Germinal center (tissue), 1 donor: ENCODE measurements at places on chromosomes 3 and 15.

- DNase-seq: no peak
These were observed 1.5 kb downstream of the ITGB5 start for GRCh38 chr3:124885466-124886167.

DNA sequence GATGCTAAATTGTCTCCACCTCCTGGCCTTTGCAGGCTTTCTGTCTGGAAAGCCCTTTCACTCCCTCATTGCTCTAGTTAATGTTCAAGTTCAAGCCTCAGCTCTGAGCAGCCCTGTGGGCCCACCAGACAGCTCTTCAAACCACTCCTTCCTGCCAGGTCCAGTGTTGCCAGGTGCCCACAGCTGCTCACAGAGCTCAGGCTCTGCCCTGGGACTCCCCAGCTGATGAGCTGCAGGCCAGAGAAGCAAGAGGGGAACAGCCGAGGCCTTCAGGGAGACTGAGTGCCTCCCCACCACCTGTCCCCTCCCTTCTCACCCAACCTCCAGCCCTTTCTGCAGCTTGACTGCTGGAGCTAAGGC, 1.3 kb upstream of the ZBTB47 start:
- DNase-seq: no peak

- no peak for DNase-seq
These were observed 150.5 kb upstream of the LPP start for GRCh38 chr3:188003188-188004171.

DNA sequence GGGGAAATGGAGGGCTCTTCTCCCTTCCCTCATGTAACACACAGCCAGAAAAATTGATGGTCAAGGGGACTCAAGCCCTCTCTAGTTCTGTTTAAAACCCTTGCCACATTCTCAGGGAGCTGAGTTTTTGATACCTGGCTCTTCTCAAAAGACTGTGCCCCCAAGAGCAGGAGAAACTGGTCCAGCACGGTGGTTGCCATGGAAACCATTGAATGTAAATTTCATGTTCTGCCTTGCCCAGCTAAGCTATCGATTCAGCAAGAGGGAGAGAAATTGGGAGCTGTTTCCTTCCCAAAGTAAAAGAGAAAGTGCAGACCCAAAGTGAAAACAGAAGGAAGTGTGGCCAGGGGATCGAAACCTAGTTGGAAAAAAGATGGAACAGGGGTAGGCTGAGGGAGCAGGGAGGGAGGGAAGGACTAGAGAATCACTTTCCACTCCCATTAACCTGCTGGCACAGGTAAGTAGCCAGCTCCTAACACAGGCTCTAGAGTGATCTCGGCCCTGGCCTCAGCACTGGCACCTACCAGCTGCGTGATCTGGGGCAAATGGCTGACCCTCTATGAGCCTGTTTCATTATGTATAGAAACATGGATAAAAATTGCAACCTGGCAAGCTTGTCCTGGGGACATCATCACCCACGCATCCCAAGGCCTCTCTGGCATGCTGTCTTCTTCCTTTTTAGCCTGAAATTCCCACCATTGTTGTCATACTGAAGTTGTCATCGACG, 140.9 kb downstream of the TPRA1 start:
- DNase-seq: no peak

- DNase-seq: no peak
These were observed 269.4 kb upstream of the RGMA start for GRCh38 chr15:93358166-93359059.

DNA sequence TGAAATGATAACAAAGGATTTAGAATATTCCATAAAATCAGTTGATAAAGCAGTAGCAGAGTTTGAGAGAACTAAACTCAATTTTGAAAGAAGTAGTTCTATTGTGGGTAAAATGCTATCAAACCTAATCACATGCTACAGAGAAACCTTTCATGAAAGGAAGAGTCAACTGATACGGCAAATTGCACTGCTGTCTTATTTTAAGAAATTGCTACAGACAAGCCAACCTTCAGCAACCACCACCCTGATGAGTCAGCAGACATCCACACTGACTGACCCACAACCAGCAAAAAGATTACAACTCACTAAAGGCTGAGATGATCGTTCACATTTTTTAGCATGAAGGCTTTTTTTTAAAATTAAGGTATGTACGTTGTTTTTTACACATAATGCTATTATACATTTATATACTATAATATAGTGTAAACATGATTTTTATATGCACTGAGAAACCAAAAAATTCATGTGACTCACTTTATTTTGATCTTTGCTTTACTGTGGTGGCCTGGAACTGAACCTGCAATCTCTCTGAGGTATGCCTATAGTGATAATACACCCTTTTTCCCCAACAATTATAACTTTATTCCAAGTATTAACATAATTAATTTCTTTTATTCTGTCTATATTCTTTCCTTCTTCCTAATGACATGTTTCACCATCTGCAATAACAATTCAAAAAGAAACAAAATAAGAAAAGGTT, 109.9 kb downstream of the TBC1D5 start:
- no peak for DNase-seq

DNA sequence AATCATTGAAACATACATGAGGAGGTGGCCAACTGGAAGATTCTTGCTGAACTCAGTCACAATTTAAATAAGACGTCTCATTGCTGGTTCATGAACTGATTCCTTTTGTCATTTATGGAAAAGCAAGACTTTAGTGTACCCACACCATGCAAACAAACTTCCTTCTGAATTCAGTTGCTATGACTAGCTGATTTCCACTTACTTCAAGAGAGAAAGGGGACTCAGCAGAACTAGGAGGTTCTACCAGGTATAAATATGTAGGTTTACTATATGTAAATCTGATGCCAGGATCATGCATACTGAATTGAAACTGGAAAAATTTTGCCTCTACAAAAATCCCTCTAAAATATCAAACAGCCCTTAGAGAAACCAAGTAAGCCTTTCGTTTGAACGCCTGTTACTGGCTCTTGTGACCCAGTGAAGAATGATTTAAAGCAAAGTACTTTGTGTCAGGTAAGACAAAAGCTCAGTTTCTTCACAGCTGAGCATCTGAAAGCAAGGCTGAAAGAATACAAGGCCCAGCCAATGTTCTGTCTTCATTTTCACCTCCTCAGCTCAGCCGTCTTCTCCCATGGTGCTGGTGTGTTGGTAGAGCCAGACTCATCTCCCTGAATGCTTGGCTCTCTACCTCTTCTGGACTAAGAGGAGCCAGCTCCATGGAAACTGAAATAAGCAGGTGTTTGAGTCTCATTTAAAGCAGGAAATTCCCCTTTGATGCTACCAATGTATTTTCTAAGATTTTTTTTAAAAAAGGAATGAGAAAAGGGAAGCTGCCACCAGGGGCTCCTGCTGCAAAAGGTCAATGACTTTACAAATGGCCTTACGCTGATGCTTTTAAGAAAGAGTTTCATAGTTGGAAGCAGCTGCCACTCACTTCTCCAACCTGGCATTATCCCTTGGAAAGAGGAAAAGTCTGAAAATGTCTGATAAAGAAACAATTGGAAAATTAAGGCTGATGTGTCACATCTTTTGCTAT, 301.6 kb downstream of the EFHB start:
- no peak for DNase-seq

- no peak for DNase-seq
These were observed 21.5 kb downstream of the SPESP1 start for GRCh38 chr15:68951813-68952212.

DNA sequence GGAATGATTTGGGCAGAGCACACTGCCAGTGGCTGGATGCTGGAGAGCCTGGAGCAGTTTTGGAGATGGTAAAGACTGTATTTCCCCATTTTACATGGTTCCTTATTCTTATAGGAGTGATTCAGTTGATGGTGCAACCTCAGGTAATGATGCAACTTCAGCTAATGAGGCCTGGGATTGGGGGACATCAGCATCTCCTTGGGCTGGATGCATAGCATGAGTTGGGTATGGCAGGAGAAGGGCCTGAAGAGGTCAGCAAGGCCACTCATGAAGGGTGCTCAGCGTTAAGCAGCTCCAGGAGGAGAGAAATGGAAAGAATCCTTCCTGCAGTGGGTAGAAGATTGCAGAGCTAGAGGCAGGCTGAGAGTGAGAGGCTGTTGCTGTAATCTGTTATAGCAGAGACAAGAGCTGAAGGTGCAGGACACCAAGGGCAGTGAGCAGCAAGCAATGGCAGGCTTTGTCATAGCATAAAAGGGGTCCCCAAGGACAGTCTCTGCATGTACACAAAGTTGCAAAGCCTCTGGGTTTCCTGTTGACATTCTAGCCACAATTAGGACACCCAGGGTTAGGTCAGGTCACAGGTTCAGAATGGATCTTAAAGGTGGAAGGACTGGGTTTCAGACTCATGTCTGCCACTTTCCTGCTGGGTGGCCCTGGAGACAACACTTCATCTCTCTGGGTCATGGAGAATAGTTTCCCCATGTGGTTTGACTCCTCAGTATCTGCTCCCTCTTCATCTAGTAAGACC, 29.5 kb upstream of the SNRK start:
- no peak for DNase-seq

DNA sequence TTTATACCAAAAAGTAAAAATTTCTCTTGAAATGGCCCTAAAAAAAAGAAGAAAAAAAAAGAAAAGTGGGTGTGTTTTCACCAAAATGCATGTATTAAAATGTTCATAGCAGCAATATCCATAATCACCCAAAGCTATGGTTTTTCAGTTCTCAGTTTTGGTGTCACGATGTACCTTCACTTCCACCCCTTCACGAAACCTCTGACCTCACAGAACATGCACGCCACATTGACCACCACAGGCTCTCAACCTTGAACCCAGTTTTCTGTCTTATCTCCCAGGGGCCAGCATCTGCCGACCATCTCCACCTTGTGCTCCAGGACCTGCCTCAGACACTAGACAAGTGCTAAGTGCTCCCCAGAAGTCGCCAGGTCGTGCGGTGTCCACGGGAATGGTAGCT, 30.4 kb downstream of the COLQ start:
- no peak for DNase-seq

- DNase-seq: no peak
These were observed 103.8 kb upstream of the PRICKLE2 start for GRCh38 chr3:64329037-64329436.

GRCh38 chr3:43894176-43895049, 203.7 kb downstream of the ABHD5 start:
- peak; percentile 77 for DNase-seq

GRCh38 chr15:100343251-100343650, 1.5 kb upstream of the ADAMTS17 start:
- DNase-seq: no peak

DNA sequence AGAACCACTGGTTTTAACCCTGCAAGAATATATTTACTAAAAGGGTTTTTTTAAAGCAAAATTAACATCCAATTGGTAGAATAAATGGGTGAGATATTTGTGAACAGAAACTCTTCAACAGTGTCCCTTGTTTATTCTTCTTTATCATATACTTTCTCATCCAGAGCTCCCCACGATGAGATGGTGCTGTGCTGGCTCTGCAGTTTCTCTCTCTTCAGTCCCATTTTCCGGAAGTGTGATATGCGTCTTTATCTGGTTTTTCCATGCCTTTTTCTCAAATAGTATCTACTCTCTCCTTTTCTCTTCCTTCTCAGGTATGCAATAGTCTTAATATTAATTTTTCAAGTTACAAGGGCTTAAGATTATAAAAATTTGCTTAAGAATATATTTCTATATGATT, 1.5 kb downstream of the EAF2 start:
- DNase-seq: no peak

GRCh38 chr3:5389057-5389456, 201.6 kb downstream of the EDEM1 start:
- no peak for DNase-seq

GRCh38 chr3:84108442-84108971, 850.3 kb upstream of the CADM2 start:
- no peak for DNase-seq

GRCh38 chr3:192906940-192907339, 10.7 kb downstream of the MB21D2 start:
- no peak for DNase-seq

- DNase-seq: no peak
These were observed 156.0 kb downstream of the NAALADL2 start for GRCh38 chr3:175015056-175015635.

GRCh38 chr3:100756441-100756840, 47.1 kb downstream of the TFG start:
- DNase-seq: no peak

DNA sequence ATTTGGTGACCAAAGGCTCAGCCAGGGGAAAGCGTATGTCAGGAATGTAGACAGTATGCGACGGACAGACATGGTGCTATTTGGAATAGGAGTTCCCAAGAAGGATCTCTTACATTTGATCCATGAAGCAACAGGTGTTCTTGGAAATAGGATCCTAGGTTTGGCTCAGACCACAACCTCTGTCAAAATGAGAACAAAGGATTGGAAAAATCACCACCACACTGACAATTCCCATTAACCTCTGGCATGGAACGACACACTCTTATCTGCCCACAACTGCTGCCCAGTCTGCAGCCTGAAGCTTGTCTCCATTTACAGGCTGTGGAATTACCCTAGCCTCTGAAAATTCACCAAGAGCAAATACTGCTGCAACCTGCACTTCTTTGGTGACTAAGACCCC, 33.6 kb upstream of the LRRN1 start:
- DNase-seq: no peak

DNA sequence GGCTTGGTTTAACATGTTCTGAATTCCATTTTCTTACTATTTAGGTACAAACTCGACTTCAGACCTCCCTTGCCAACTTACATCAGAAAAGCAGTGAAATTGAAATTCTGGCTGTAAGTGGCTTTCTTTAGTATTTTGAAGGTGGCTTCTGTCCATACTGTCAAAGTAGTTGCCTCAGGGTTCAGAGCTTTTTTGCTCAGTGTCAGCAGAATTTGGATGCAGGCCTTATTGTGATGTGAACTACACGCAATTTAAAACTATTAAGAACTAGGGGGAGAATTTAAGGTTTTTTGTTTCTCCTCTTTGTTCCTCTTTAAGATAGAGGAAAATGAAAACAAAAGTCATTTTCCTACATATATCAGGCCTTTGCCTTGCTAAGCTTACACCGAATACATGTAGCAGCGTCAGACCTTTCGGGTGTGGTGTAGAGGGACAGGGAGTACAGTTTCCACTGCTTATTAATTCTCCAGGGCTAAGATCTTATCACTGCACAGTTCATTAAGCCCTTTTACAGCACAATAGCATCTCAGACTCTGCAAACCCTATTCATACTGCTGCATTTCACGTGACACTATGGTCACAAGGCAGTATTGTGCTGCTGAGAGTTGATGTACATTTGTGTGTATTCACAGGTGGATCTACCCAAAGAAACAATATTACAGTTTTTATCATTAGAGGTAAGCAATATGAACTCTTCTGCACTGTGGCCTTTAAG, 6.7 kb downstream of the SRP14 start:
- DNase-seq: no peak

DNA sequence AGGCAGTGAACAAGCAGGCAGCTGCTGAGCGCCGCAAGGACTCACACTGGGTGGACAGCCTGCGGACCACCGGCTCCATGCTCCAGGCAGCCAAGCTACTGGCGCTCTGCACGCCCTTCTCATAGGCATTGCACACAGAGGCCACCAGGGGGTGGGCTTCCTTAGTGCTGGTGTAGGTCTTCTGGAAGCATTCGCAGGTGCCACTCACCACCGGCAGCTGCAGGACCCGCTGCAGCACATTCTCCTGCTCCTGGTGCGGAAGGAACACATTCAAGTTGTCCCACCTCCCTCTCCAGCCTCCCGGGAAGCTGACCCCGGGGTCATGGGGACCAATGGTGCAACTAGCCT, 6.0 kb downstream of the PLIN1 start:
- DNase-seq: peak; percentile 68
